Mesothelial cell of epicardium (in vitro differentiated cells): ENCODE measurements at places on chromosomes 4 and X.

DNA sequence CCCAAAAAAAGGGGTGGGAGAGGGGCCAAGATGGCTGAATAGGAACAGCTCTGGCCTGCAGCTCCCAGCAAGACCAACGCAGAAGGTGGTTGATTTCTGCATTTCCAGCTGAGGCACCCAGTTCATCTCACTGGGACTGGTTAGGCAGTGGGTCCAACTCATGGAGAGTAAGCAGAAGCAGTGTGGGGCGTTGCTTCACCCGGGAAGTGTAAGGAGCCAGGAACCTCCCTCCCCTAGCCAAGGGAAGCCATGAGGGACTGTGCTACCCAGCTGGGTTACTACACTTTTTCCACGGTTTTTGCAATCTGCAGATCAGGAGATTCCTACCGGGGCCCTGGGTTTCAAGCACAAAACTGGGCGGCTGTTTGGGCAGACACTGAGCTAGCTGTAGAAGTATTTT lies 13.9 kb upstream of the OCIAD1 start:
- DNase-seq: no peak

- no peak for DNase-seq
These were observed 47.0 kb downstream of the ASMT start for GRCh38 chrX:1661922-1662221.

DNA sequence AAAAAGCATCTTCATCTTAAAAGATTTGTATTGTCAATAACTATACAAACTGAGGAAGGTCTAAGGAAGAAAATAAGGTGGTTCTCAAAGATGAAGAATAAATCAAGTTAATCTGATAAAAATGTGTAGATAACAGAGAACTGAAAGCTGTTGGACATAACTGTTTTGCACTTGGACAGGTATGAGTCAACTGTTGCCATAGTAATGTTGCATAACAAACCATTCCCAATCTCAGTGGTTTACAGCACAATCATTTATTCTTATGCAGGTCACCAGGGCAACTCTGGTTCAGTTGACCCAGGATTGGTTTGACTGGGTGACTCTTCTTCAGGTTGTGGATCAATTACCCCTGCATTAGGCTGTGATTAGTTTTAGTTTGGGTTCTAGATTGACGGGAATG lies 2197.7 kb downstream of the ARAP2 start:
- no peak for DNase-seq

DNA sequence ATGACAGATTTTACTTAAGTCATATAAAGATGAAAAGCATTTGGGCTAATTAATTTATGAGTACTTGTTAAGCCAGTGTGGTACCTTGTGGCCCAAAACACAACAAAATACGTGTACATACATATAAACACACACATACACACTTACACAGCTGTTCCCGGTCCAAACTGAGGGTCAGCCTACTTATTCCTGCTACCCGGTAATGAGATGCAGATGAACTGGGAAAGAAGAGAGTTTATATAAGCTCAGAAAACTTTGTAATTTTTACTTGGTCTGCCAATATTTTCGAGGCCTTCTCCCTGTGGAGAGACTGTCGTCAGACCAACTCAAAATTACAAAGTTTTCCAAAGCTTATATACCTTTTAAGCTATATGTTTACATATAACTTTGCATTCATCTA lies 25.8 kb upstream of the PBDC1 start:
- no peak for DNase-seq

GRCh38 chr4:79913581-79913980 lies 159.4 kb downstream of the ANTXR2 start:
- DNase-seq: no peak

DNA sequence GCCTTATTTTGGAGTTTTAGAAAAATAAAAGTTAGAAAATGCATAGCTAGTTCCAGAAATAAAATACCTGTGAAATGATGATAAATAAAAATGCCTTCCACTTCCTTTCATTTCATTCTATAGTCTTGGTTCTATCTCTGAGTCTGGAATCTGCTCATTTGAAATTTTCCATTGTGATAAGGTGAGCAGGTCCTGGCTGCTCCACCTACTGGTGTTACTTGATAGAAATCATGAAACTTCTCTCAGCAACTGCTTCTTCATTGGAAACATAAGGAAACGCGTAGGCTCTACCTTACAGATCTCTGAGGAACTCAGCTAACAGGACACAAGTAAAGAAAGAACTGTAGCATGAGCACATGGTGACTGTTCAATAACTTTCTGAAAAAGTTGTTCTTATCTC lies 141.8 kb downstream of the DCHS2 start:
- DNase-seq: no peak

DNA sequence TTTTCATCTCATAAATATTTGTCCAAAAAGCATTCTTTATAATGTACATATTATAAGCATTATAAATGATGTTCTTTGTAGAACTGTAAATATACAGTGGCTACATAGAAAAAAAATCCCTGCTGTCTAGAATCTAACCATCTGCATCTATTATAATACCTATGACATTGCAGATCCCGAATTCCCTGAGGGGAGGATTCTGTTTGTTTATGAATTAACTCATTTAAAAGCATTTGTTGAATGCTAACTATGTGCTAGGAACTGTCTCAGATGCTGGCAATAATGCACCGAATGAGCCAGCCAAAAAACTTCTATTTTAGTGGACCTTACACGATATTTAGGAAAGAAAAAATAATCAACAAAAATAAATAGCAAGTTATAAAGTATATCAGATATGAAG lies 189.6 kb downstream of the PACRGL start:
- no peak for DNase-seq

DNA sequence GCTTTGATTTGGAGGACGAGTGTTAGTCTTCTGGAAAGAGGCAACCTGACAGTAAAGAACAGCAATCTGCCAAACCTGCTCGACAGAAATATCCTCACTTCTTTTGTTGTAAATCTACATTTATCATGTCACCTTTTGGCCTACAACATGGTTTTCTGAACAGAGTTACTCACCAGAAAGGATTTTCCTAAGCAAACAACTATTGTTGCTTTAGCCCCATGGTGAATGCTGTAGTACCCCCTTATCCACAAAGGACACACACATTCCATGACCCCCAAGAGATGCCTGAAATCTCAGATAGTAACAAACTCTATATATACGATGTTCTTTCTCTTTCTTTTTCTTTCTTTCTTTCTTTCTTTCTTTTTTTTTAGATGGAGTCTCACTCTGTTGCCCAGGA lies 42.7 kb downstream of the TMEM150C start:
- DNase-seq: no peak

- no peak for DNase-seq
These were observed 213.1 kb upstream of the PSAPL1 start for GRCh38 chr4:7647600-7648543.

DNA sequence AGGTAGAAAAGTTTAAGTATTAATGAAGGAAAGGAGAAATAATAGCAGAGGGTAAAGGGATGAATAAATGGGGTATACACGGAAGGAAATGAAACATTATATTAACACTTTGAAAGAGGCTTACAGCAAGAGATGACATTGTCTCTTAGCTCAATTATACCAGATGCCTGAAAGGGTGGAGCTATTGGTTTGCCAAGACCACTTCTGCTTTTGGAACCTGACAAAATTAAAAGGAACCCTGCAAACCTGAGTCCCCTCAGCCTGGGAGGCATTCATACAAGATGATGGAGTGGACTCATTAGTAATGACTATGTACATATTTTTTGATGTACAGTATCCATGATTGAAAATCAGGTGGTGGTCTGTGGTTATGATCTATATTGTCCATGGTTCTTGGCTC lies 45.1 kb upstream of the HPF1 start:
- DNase-seq: no peak

DNA sequence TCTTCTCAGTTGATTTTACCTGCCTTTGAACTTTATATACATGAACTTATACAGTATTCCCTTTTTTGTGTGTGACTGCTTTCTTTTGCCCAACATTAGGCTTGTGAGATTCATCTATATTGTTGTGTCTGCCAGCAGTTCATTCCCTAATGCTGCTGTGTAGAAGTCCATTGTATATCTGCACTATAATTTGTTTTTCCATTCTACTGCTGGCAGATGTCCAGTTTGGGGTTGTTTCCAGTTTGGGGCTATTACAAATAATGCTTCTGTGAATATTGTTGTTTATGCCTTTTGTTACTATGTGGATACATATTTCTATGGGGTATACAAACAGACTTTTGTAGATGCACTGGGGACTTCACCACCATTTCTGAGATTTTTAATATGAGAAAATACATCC lies 268.4 kb downstream of the DCTD start:
- DNase-seq: no peak

DNA sequence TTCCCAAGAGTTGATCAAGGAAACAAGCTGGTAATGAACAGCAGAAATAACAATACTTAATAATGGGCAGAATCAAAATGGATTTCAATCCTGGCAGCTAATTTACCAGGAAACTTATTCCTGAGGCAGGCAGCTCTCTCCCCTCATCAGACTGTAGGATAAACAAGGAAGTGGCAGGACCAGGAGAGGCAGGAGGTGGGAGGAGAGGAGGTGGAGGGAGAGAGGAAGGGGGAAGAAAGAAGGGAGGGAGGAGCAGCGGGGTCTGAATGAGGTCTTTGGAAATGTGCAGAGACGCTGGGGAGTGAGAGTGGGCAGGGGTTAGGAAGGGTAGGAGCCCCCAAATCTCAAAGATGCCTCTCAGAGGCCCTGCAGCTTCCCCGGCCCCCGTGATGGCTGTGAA lies 231.5 kb downstream of the BCOR start:
- DNase-seq: no peak

GRCh38 chr4:102157984-102158383 lies 187.3 kb downstream of the SLC39A8 start:
- no peak for DNase-seq

DNA sequence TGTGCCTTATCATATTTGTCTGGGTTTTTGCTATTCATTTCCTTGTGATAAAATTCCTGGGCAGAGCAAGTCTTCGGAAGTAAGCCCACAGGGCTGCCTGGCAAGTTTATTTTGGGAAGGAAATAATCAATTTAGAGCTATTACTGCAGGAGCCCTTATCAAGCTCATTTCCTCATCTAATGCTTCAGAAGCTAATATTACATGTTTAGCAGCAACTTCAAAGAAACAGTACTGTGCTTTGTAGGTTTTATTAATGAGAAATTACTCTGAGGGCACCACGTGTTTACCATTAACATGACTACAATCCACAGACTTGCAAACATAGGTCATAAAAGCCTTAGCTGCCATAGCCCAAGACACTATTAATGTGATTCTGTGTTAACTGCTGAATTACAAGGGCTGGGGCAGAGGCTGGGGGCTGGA lies 540.0 kb downstream of the SPRY1 start:
- DNase-seq: no peak

GRCh38 chrX:116009861-116010710 lies 160.5 kb upstream of the AGTR2 start:
- DNase-seq: no peak

DNA sequence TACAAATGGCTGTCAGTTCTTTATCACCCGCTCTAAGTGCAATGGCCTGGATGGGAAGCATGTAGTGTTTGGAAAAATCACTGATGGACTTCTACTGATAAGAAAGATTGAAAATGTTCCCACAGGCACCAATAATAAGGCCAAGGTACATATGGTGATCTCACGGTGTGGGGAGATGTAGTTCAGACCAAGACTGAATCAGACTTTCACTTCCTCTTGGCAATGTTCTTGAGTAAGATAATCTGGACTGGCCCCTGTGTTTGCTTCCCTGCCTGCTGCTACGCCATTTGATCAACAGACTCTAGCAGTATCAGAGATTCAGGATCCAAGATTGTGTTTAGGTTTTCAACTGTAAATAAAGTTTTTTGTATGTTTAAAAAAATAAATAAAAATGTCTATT lies 682.2 kb upstream of the AMOT start:
- DNase-seq: no peak

DNA sequence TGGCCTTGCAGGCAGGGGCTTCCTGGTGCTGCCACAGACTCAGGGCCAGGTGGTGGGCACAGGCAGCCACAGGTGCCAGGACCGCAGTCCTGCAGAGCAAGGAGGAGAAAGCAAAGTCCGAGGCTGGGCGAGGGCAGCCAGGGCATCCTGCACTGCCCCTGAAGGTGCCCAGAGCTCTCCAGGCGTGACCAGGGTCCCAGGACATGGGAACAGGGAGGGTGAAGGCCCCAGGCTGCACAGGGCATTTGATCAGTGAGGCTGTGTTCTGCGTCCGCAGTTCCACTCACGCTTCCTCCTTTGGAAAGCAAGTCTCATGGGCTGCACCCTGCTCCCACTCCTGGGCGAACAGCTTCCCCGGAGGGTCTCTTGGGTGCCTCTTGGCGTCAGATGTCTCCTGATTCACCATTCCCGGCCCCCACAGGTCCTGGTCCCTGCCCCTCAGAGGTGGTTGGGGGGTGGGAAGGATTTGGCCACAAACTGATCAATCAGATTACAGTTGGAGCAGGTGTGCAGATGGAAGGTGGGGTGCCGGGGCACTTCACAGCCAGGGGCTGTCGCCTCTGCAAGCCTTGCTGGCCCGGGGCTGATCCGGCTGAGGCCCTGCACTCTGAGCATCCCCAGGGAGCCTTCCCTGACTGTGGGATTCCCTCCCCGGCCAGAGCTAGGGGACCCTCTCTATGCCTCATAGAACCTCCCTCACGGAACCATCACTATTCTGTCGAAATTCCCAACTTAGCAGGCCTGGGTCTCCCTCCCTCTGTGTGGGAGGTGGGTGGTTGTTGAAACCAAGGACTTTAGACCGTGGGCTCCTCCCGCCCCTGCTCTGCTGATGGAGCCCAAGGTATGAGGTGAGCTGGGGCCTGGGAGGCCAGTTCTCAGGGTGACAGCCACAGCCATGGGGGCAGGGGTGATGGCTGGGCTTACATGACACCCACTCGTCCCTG lies 3.3 kb downstream of the SH3TC1 start:
- no peak for DNase-seq

DNA sequence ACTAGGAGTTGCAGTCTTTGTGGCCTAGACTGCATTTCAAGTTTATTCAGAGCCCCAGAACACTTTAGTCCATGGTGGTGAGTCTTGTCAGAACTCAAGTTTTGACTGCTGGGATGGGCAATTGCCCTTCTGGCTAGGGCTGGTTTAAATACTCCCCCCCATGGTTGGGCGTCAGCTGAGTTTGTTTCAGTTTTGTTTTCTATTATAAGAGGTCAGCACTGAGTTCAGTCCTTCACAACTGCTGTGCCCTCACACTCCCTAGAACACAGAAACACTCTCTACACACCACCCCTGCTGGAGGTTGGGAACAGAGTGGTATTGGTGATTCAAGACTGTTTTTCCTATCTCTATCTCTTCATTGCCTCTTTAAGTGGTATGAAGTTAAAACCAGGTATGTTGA lies 217.0 kb downstream of the GUCY2F start:
- DNase-seq: no peak

DNA sequence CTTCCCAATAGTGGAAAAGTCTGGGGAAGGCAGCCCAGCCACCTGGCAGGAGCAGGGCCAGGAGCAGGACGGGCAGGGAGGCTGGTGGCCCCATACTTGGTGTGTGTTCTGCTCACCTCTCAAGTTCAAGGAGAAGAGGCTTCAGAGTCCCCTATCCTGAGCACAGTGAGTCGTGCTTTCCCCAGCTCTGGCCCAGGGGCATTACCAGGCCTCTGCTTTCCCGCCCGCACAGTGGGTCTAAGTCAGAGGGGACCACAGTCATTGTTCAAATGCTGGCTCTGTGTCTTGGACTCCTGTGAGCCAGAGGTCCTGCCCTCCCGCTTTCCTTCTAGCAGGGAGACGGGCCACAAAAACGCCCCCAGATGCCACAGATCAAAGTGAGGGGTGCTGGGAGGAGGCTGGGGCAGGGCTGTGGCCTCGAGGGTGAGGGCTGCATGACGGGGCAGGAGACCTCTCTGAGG lies 27.6 kb downstream of the HTRA3 start:
- DNase-seq: no peak

- DNase-seq: no peak
These were observed 243.6 kb upstream of the GPRIN3 start for GRCh38 chr4:89551191-89551590.

- no peak for DNase-seq
These were observed 356.7 kb upstream of the RPS6KA3 start for GRCh38 chrX:20623448-20623847.

GRCh38 chr4:4422856-4423499 lies 36.1 kb downstream of the NSG1 start:
- DNase-seq: no peak
